Stimulated activated naive CD8-positive, alpha-beta T cell treated with anti-CD3 and anti-CD28 coated beads, Interleukin-15, Interleukin-2, amounts not matched to agents 100 U/mL and 50 U/mL, for 24 hours (primary cell): ENCODE measurements at places on chromosomes 1 and 21.

DNA sequence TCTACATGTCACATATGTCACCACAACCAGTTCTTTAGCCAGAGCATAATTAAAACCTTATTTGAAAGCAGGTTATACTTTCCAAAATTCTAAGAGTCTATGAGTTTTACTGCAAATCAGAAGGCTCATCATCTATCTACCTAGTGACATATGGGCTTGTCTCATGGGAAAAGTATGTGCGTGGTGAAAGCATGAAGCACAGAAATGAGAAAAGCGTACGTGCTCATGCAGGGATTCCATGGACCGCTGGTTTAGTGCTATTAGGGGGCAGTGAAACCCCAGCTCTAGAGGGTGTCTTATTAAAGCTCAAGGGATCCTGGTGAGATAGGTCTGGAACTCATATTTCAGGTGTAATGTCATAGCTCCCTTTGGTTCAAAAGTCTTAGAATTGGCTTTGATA is 50.2 kb downstream of the FAM163A start:
- no peak for DNase-seq

DNA sequence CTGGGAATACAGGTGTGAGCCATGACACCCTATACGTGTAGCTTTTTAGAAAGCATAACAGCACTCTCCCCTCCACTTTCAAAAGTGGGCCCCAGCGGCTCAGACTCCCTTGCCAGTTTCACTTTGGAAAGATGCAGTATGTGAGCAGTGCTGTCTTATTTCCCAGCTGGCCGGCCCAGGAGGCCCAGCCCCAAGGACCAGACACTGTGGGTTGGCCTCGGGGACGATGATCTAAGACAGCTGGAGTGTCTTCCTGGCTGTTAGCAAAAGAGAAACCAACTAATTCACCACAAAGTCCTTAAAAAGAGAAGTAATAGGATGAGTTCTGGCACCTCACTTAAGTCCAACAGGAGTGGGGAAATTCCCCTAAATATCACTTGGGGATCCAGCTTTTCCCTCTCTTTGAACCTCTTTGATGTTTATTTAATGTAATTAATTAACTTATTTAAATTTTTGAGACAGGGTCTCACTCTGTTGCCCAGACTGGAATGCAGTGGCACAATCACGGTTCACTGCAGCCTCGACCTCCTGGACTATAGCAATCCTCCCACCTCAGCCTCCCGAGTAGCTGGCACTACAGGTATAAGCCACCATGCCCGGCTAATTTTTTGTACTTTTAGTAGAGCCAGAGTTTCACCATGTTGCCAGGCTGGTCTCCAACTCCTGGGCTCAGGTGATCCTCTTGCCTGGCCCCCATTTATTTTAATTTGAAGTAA is 17.6 kb upstream of the CLIC4 start:
- DNase-seq: peak; percentile 26

GRCh38 chr21:27035791-27036190 is 68.9 kb upstream of the ADAMTS5 start:
- DNase-seq: no peak

- DNase-seq: no peak
Observed at GRCh38 chr1:204529371-204529895, 13.2 kb downstream of the MDM4 start.
